ENCODE measurements at places on chromosomes 4 and X. TPM values are rescaled to one million over a fixed set of nuclear protein-coding genes. Genes with fewer than 3 reads are reported as not detected.

The SATL1 gene
- total RNA-seq, result not detected

The LDOC1 gene
- 8.8 TPM for total RNA-seq

The UGT2B28 gene
- total RNA-seq, result not detected

The XAGE2 gene
- total RNA-seq, result not detected

The EXOC1L gene
- total RNA-seq, result not detected

The CT45A5 gene
- not detected for total RNA-seq

The DRP2 gene
- total RNA-seq, result 0.12 TPM

The SLC26A1 gene
- total RNA-seq, result 0.26 TPM

The SRPX2 gene
- total RNA-seq, result 31.6 TPM

The SPIN3 gene
- 9.1 TPM for total RNA-seq

The LGI2 gene
- 1.6 TPM for total RNA-seq

The PNCK gene
- total RNA-seq, result 0.06 TPM

The MPC1L gene
- total RNA-seq, result not detected

The G3BP2 gene
- total RNA-seq, result 130 TPM

The ARHGAP10 gene
- total RNA-seq, result 30.8 TPM

The ZNF630 gene
- total RNA-seq, result 1.1 TPM

The PTPN13 gene
- 44.8 TPM for total RNA-seq

The NXF2B gene
- not detected for total RNA-seq

The DCHS2 gene
- under 0.01 TPM for total RNA-seq

The ARHGAP6 gene
- 9.9 TPM for total RNA-seq

The ITIH6 gene
- not detected for total RNA-seq

The TSPYL2 gene
- total RNA-seq, result 35.7 TPM

The SMAD1 gene
- total RNA-seq, result 8.9 TPM

The WDR1 gene
- 500 TPM for total RNA-seq

The GYPA gene
- not detected for total RNA-seq

The POLN gene
- 2.2 TPM for total RNA-seq

The ZMAT1 gene
- 1.7 TPM for total RNA-seq

The MAGIX gene
- total RNA-seq, result 1.6 TPM

The SHROOM2 gene
- total RNA-seq, result 0.25 TPM

The IL13RA2 gene
- 451 TPM for total RNA-seq

The CACNA1F gene
- total RNA-seq, result not detected

The SLC34A2 gene
- not detected for total RNA-seq

The PACRGL gene
- total RNA-seq, result 21.7 TPM

The RBM46 gene
- total RNA-seq, result under 0.01 TPM

The AMTN gene
- not detected for total RNA-seq
